NCI-H1417 (cell line): ENCODE measurements at places on chromosomes 5 and 9.

DNA sequence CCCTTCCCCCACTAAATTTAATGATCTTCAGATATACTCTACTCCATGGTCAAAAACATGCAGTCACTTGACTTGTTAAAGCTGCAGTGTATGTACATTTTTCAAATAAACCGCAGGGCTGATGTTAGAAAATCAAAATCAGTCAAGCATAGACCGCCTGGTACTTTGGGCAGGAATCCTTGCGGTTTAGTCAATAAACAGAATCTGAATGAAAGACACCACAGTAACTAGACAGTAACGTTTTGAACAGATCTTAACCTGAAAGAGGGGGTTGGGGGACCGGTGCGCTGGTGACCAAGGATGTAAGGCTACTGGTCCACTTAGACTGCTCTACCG is 188.8 kb downstream of the BNC2 start:
- DNase-seq: no peak

- DNase-seq: no peak
Measured at GRCh38 chr9:124513376-124513994, 6.3 kb upstream of the NR5A1 start.

- no peak for DNase-seq
Measured at GRCh38 chr5:131677115-131677514, 42.1 kb upstream of the RAPGEF6 start.

GRCh38 chr9:129885018-129885669 is 49.9 kb downstream of the USP20 start:
- peak; percentile 80 for DNase-seq

- peak; percentile 41 for DNase-seq
Measured at GRCh38 chr9:68869022-68869421, 144.9 kb downstream of the PRKACG start.

DNA sequence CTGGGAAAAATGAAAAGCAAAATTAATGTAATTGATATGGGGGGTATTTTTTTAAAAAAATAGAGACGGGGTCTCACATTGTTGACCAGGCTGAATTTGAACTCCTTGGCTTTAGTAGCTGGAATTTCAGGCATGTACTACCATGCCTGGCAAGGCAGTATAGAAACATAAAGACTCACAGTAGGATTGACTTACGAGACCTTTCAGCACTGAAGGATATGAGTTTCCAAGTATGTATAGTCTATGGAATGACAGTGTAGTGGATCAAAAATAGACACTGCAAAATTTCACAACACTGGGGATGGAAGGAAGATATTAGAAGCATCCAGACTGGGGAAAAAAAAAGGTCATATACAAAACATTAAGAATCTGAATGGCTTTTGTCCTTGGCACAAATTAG is 6.8 kb downstream of the DCP2 start:
- no peak for DNase-seq

- DNase-seq: no peak
Measured at GRCh38 chr5:59538750-59539121, 354.8 kb downstream of the PDE4D start.

GRCh38 chr5:78527054-78527859 is 121.3 kb downstream of the LHFPL2 start:
- DNase-seq: no peak

- DNase-seq: no peak
Measured at GRCh38 chr5:5403741-5404140, 18.7 kb upstream of the ICE1 start.

DNA sequence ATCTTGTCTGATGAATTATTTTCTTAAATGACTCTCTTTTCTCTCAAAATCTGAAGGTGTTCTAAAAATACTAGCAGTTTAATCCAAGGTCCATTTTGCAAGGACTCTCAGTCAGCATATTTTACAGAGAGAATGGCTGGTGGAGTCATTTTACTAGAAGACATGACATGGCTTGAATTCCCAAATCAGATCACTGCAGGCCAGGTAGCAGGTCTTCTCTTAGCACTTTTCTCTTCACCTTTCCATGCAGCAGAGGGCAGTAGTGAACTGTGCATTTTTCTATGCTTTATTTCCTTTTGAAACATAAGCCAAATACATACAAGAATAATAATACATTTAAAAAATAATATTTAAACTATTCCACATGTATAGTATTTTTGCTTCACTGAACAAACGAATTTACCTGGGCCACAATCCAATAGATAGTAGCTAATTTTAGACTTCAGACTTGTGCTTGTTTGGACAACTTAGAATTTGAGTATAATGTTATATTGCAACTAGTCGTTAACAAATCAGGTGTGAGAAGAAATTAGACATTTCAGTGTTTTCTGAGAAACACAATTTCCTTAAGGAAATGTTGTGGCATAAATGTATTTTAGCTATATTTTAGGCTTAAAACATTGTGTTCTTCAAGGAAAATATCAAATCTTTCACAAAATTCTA is 289.4 kb upstream of the DAB2 start:
- DNase-seq: no peak

GRCh38 chr5:177312649-177313181 is 1.0 kb upstream of the MXD3 start:
- DNase-seq: peak; percentile 61

DNA sequence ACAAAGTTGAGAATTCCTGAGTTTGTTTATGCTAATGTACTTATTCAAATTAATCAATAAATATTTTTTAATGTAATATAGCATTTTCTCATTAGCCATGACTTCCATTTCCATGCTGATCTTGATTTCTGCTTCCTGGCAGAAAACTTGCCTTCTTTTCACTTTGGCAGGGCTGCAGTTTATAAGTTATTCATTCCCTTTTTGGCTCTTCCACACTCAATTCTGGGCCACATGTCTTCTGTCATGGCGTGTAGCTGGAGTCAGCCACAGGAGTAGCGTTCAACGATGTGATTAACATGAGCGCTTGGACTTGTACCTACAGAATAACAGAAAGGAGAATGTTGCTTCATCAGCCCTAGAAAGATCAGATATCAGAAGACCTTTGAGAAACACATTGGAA is 172.9 kb downstream of the CFAP90 start:
- DNase-seq: no peak

DNA sequence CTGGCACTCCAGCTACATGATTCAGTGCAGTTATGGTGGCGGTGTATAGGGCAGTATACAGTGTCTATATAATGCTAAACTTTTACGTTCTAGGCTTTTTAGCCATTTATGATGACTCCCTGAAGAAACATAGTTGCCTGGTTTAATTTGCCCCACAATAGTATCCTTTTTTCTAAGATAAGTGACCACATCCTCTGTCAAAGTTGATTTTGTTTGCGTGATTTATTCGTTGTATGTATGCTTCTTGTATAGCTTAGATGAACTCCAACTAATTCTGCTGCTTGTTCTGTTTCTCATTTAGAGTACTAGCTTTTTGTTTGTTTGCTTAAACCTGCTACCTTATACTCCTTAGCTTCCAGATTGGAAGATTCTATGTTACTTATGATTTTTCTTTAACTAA is 83.6 kb downstream of the ERMP1 start:
- no peak for DNase-seq

GRCh38 chr5:2886531-2886930 is 135.1 kb upstream of the IRX2 start:
- DNase-seq: no peak

GRCh38 chr9:122028089-122028488 is 65.0 kb downstream of the TTLL11 start:
- DNase-seq: no peak

GRCh38 chr9:76537150-76537646 is 78.2 kb downstream of the GCNT1 start:
- DNase-seq: no peak

DNA sequence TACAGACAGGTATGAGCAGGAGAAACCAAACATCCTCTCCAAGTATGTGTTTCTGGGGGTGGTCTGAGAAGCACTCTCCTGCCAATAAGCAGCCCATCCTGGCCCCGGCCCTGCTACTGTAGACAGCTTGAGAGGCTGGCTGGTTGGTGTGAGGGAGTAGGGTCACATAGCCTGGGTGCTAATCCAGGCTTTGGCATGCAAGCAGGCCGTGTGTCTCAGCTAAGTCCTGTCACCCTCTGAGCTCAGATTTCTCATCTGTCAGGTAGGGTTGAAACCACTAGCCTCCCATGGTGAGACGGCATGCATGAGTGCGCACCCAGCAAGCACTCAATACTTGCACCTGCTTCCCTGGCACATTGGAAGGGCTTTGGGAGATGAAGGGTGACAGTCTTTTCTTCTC is 49.8 kb upstream of the PHYKPL start:
- DNase-seq: no peak

- DNase-seq: peak; percentile 32
Measured at GRCh38 chr9:114507726-114508125, 2.5 kb upstream of the WHRN start.

DNA sequence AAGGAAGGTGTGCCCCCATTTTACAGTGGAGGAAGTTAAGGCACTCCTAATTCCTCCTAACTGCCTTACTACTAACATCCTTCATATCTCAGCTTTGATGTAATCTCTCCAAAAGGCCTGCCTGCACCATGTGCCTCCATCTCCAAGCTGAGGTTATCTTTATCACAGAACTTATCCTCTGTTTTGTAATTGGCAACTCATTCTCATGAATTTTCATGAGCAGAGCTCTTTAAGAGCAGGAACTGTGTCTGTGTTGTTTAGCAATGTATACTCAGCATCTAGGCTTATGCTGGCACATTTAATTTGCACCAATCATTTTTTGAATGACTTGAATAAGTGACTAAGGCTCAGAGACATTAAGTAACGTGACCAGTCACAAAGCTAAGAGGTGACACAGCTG is 147.9 kb upstream of the VLDLR start:
- DNase-seq: no peak

DNA sequence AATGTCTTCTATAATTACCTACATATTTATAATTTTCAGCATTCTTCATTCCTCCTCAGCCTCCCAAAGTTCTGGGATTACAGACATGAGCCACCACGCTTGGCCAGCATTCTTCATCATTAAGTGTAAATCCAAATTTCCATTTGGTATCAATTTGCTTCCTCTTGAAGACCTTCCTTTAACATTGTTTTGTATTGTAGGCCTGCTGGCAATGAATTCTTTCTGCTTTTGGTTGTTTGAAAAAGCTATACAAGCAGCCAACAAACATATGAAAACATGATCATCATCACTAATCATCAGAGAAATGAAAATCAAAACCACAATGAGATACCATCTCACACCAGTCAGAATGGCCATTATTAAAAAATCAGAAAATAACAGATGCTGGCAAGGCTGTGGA is 56.4 kb downstream of the GCNT4 start:
- no peak for DNase-seq

DNA sequence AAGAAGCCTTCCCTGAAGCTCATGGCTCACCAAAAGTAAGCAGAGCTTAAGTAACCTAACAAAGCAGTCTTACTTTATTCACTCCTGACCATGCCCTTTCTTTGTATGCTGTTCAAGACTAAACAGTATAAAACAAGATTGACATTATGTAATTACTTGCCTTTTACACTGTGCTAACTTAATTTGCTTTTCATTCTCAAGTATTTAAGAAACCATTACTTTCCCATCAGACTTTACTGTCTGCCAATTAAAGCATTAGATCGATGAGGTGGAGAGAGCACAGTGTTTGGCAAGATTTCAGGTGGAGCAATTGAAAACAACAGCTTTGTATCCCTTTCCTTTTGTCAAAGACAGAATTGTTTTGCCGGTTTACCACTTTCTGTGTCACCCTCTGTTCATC is 98.2 kb downstream of the RORB start:
- DNase-seq: no peak

GRCh38 chr5:135171336-135171735 is 137.3 kb upstream of the PITX1 start:
- DNase-seq: no peak

DNA sequence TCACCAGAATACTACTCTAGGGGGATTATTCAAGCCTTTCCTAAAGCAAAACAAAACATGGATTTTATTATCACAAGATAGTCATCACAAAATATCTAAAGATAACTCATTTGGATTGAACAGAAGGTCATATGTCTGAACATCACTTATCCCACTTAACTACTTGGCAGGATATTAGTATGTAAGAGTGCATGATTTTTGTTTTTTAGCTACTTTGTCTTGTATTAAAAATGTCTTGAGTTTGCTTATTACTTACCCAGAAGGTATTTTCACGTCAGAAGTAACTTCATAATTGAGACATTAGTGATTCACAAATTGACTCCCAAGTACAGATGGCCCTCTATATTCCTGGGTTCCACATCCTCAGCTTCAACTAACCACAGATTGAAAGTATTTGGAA is 113.8 kb downstream of the TLE4 start:
- DNase-seq: no peak

- no peak for DNase-seq
Measured at GRCh38 chr9:105193560-105193959, 50.9 kb upstream of the SLC44A1 start.

- DNase-seq: no peak
Measured at GRCh38 chr5:157193699-157194424, 13.2 kb downstream of the ITK start.

DNA sequence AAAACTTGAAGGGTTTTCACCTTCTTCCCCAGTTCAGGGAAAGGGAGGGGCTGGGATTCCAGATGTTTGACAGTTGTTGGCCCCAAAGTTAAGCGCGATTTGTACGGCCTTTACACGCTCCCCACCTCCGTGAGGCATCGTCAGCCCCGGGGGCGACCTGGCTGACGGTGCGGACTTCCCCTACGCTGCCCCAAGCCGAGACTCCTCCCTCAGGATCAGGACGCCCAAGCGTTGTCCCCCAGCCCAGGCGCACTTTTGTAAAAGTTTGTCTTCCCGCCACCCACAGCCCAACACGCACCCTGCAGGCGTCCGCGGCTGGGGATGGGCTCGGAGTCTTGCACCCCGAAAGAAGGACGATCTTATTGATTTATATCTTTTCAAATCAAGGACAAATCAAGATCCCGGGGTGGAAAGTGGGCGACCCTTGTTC is 713 bp downstream of the MOB3B start:
- no peak for DNase-seq

DNA sequence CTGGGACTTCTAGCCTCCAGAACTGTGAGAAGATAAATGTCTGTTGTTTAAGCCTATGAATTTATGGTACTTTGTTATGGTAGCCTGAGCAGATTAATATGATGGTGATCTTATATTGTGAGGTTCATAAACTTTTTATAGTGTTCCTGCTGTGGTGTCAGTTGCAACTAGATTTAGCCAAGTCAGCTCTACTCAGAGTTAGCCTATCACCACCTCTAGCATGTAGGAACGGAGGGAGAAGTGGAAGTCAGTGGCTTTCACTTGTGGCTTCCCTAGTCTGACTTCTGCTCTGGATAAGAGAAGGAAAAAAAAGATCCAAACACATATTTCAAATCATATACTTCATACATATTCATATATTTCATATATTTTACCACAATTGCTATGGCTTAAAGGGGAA is 6.6 kb downstream of the POC5 start:
- no peak for DNase-seq

- no peak for DNase-seq
Measured at GRCh38 chr5:100780376-100780870, 122.7 kb downstream of the ST8SIA4 start.
